HT-29 (cell line): ENCODE measurements at places on chromosomes 1 and 21. TPM values are rescaled to one million over a fixed set of nuclear protein-coding genes. Genes with fewer than 3 reads are reported as not detected.

- DNase-seq, result no peak
Measured at GRCh38 chr1:174364996-174365736, 82.6 kb upstream of the GPR52 start.

DNA sequence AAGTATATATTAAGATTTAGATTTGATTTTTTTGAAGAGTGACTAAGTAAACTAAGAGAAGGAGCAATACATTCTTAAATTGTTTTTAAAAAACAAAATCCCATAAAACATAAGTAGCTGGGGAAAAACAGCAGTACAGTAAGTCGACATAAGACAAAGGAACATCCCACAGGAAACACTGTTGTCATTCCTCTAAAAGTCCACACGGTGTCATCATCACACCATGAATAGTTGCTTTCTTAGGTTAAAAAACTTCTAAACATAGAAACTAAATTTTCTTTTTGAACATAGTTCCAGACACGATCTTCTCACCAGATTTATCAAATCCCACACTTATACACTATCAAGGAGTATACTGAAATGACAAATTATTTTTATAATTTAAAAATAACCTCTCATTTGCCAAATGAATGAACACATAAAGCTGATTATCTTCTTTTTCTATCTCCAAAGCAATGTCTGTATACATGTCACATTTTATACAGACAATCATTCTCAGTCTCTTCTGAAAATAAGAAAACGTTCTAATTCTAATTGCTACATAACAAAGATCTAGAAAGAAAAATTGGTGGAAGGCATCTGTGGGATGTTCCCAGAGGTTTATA is 15.8 kb downstream of the ODF2L start:
- peak; percentile 85 for DNase-seq

DNA sequence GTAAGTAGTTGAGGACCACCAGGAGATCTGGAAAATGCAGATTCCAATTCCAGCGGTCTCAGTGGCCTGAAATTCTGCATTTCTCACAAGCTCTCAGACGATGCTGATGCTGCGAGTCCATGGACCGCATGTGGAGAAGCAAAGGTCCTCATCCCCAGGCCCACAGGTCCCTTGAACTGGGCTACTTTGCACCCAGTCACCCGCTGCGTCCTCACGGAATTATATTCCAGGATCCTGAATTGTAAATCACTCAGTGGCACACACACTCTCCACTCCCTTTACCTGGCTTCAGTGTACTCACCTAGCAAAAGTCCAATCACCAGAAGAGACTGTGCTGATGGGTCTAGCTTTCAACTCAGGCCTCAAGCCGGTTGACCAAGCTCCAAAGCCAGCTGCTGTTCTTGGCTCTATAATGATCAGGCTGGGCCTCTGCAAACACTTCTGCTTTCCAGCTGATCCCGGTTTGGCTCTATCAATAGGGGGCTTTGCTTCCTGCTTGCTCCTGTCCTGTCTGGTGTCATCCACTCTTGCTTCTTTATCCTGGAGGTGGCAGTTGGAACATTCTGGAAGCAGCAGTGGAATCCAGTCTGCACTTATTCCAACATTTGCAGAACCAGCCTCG is 904 bp upstream of the RPL22 start:
- DNase-seq, result no peak

- no peak for DNase-seq
Measured at GRCh38 chr21:45366476-45366875, 38.5 kb upstream of the COL18A1 start.

GRCh38 chr1:46697053-46697452 is 21.9 kb downstream of the EFCAB14 start:
- DNase-seq, result no peak

DNA sequence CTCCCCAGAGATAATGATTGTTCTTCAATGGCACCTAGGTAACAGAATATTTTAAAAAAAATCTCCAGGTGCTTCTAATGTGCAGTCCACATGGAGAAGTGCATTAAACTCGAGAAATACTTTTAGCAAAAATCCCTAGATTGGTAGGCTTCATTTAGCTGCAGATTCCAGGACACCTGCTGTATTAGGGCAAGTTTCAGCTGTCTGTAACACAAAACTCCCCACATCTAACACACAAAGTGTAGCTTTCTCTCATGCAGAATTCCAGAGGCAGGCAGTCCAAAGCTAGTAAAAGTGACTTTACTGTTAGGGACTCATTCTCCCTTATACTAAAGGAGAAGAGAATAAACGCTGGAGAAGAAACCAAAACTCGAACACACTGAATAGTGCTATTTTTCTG is 1414.3 kb upstream of the B3GALT2 start:
- DNase-seq, result no peak

DNA sequence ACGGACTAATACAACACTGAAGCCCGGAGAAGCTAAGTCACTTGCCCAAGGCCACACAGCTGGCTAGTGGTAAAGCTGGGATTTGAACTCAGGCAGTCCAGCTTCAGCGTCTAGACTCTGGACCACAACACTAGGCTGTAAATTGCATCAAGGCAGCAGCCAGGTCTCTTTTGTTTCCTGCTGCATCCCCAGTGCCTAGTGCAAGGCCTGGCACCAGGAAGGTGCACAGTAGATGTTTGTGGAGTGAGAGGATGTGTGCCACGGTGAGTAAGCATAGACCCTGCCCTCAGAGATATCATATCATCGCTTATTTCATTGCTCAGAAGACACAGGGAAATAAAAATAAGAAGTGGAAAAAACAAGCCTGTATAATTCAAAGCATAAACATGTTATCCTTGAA is 40.9 kb downstream of the IGSF21 start:
- no peak for DNase-seq

Gene TMPRSS15
- total RNA-seq, result not detected in 2 replicates

Gene EFNA3
- total RNA-seq, result 2.4 and 3.9 TPM in 2 replicates
